ENCODE measurements at places on chromosomes 12 and 14.

DNA sequence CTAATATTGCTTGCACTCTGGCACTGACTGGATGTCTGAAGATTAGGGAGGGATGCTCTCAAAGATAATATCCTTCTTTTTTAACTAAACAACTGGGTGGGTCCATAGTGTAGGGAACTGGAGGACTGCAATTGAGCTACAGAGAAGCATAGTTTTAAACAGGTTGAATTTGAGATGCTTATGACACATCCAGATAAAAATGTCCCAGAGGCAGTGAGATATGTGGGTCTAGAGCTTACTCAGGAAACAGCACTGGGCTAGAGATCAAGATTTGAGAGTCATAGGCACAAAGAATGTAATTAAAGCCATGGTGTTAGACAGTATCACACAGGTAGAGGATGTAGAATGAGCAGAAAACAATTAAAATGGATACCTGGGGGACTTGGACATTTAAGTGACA, 198.4 kb downstream of the NELL2 start:
- no peak for DNase-seq

- DNase-seq: no peak
Observed at GRCh38 chr12:52984136-52984535, 22.1 kb upstream of the EIF4B start.

- DNase-seq: no peak
Observed at GRCh38 chr12:107645630-107646333, 39.8 kb upstream of the PWP1 start.

GRCh38 chr12:104575442-104576186, 118.9 kb downstream of the CHST11 start:
- DNase-seq: no peak

DNA sequence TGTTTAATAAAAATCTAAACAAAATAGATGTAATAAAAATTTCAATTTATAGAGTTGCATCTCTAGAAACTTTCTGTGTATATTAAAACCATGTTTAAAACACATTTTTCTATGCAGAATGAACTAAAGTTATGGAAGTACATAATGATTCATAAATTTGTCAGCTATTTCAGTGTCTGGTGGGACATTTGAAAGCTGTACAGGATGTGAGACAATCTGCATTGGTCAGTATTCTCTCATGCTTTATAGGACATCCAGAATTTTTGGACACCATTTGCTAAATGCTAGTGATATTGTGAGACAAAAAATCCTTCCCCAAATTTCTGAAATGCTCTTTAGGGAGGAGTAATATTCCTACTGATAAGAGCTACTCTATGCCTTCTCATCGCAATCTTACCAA, 13.3 kb downstream of the GPR135 start:
- no peak for DNase-seq

GRCh38 chr12:1839956-1840951, 19.9 kb downstream of the LRTM2 start:
- no peak for DNase-seq

GRCh38 chr14:90892970-90893369, 76.7 kb upstream of the TTC7B start:
- no peak for DNase-seq

GRCh38 chr14:22221508-22221907, 367.5 kb downstream of the DAD1 start:
- peak; percentile 4 for DNase-seq

GRCh38 chr14:92549859-92550230, 36.3 kb downstream of the RIN3 start:
- no peak for DNase-seq

All from GM12891 (cell line).